ENCODE measurements at places on chromosomes 11 and 22. TPM values are rescaled to one million over a fixed set of nuclear protein-coding genes. Genes with fewer than 3 reads are reported as not detected.

MPZL2 gene
- 5.5 TPM for total RNA-seq

GTSE1 gene
- 27.4 TPM for total RNA-seq

ALDH3B2 gene
- total RNA-seq: not detected

CCDC81 gene
- total RNA-seq: 0.44 TPM

RAPSN gene
- total RNA-seq: 0.79 TPM

GRAMD1B gene
- 27.9 TPM for total RNA-seq

TRIM48 gene
- not detected for total RNA-seq

DNA sequence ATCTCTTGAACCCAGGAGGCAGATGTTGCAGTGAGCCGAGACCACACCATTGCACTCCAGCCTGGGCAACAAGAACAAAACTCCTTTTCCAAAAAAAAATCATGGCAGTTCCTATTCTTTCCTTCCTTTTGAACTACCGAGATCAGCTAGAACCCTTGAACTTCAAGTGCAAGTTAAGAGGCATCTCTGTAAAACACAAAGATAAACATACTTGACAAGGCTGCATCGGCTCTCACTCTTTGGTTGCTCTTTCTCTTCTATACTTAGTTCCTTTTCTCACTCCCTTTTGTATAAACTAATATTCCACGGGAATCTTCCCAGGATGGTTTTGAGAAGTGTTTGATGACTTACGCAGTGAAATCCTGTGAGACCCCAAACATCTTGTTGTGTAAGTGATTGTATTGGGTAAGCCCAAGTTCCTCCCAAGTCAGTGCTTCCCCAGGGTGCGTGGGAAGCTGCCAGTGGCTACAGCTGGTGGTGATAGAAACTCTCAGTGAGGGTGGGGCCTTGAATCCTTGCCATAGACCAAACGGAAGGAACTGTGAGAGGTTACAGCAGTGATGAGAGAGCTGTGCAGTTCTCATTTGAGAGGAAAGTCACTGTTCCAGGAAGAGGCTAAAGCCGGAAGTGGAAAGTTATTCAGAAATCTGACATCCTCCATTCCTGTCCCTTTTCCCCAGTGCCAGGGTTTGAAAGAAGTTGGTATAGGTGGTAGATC, 24.1 kb upstream of the CDC42EP2 start:
- H3K27me3 ChIP-seq: no peaks in the 10 kb centered on the region
- H3K36me3 ChIP-seq: peaks cover 20% of the 10 kb centered on the region
- no peaks in the 10 kb centered on the region for H3K4me1 ChIP-seq
- H3K27ac ChIP-seq: no peak overlapping the region

DNA sequence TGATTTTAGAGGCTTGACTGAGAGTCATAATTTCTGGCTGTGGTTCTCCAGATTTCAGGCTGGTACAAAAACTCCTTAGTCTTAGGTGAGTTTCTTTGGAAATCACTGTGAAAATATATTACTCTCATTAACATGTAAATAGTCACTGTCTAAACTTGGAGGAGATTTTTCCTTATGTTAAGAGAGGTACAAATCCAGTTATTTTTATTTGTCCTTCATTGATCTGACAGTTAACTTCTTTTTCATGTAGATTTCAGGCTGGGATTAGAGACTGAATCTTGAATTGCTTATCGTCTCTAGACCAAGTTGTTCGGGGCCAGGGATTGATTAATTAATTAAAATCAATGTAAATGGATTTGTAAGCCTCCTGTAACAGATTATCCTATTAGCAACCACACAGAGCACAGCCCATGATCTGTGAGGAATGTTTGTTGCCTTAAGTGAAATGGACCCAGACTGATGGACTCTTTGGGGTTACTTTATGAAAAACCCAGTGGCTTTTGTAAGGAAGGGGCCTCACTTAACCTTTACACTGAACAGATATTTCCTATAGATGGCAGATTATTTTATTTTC, 21.1 kb downstream of the TEAD1 start:
- peaks cover 8% of the 10 kb centered on the region for H3K27me3 ChIP-seq
- DNase-seq: no peak
- H3K36me3 ChIP-seq: no peaks in the 10 kb centered on the region
- H3K27ac ChIP-seq: no peak overlapping the region

DNA sequence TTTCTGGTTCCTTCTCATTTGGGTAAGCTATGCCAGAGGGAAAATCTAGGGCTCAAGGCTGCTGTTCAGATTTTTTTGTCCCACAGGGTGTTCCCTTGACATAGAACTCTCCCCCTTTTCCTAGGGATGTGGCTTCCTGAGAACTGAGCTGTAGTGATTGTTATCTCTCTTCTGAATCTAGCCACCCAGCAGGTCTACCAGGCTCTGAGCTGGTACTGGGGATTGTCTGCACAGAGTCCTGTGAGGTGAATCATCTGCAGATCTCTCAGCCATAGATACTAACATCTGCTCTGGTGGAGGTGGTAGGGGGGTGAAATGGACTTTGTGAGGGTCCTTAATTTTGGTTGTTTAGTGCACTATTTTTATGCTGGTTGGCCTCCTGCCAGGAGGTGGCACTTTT, 167.3 kb upstream of the PGR start:
- DNase-seq: no peak
- no peaks in the 10 kb centered on the region for H3K36me3 ChIP-seq
- no peaks in the 10 kb centered on the region for H3K27me3 ChIP-seq
- H3K4me3 ChIP-seq: no peak overlapping the region
- H3K27ac ChIP-seq: no peak overlapping the region

- H3K27me3 ChIP-seq: no peaks in the 10 kb centered on the region
- H3K36me3 ChIP-seq: no peaks in the 10 kb centered on the region
Measured at GRCh38 chr11:83006877-83007330, 64.8 kb downstream of the RAB30 start.

DNA sequence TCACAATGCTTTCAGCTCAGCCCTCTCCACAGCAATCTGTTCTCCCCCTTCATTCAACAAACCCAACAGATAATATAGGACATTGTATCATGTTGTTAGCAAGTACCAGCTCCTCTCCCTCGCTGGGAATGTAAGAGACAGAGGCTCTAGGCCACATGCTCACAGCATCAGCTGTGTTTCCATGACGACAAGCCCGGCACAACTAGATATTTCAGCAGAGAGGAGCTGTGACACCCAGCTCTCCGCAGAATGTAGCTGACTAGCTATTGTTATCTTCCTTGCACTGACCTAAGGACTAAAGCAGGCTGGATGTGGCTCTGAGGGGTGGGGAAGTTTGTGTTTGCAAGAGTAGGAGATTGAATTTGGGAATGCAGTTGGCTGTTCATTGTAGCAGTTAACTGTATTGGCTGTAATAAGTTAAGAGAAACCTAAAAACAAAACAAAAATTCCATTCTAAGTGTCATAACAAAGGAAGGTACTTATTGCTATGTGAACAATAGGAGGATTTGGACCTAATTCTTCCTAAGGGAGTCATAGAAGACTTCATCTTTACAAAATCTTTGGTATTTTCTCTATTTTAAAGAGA, 28.0 kb upstream of the RRAS2 start:
- H3K36me3 ChIP-seq: no peaks in the 10 kb centered on the region
- no peak for DNase-seq
- H3K4me1 ChIP-seq: no peaks in the 10 kb centered on the region
- no peak overlapping the region for H3K27ac ChIP-seq
- no peak overlapping the region for H3K4me3 ChIP-seq
- no peaks in the 10 kb centered on the region for H3K27me3 ChIP-seq

- peaks cover 68% of the 10 kb centered on the region for H3K4me1 ChIP-seq
- H3K27ac ChIP-seq: no peak overlapping the region
- no peak overlapping the region for H3K4me3 ChIP-seq
- H3K27me3 ChIP-seq: no peaks in the 10 kb centered on the region
- H3K36me3 ChIP-seq: peaks cover 8% of the 10 kb centered on the region
Measured at GRCh38 chr11:65432100-65432650, 9.6 kb downstream of the NEAT1 start.

DNA sequence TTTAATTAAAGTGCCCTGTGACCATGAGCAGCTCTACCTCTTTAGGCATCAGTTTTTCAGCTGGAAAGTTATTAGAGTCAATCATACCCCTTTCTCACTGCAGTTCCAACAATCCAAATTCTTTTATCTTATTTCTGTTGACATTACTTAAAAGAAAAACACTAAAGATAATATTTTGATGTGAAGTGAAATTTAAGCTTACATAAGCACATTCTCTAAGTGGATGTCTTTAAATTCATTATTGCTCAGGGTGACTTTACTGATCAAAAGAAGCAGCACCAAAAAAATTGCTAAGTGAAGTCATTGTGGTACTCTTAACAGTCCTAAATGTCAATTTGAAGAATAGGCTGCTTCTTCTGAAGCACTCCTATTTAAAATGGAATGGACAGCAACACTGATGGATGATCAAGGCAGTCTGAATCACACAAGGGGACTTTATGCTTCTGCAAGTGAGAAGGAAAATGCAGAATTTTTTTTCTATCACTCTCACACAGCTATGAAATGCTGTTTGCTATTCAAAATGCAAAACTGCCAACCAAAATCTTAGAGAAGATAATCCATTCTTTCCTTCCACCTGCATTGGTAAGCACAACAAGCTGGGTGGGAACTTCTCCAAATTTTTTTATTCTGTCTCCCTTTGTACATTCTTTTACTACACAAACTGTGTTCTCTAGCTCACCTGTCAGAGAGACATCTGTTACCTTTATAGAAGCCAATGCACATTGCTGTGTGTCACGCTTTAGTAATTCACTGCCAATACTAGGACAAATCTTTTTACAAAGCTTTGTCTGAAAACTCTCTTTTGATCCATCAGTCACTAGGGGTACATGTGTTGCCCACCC, 179.9 kb downstream of the GRIA4 start:
- DNase-seq: no peak

DNA sequence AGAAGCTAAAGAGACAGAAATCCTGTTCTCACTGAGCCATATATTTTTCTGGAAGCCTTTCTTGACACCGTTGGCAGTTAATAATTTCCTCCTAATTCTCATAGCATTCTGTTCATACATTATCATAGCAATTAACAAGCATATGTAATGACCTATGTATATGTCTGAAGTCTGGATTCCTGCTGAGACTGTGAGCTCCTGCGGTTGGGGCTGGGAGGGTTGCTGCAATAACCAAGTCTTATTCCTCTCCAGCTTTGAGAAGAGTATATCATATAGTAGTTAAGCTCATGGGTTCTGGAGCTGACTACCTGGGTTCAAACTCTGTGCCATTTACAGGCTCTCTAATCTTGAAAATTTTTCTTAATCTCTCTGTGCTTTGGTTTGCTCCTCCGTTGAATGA, 175.2 kb downstream of the MAML2 start:
- H3K4me1 ChIP-seq: peaks cover 9% of the 10 kb centered on the region
- DNase-seq: no peak
- H3K36me3 ChIP-seq: no peaks in the 10 kb centered on the region

GRCh38 chr22:41875531-41876270, 39.2 kb downstream of the SHISA8 start:
- H3K27ac ChIP-seq: no peak overlapping the region
- DNase-seq: no peak
- H3K4me1 ChIP-seq: no peaks in the 10 kb centered on the region
- H3K4me3 ChIP-seq: no peak overlapping the region
- H3K27me3 ChIP-seq: no peaks in the 10 kb centered on the region
- peaks cover 40% of the 10 kb centered on the region for H3K36me3 ChIP-seq

DNA sequence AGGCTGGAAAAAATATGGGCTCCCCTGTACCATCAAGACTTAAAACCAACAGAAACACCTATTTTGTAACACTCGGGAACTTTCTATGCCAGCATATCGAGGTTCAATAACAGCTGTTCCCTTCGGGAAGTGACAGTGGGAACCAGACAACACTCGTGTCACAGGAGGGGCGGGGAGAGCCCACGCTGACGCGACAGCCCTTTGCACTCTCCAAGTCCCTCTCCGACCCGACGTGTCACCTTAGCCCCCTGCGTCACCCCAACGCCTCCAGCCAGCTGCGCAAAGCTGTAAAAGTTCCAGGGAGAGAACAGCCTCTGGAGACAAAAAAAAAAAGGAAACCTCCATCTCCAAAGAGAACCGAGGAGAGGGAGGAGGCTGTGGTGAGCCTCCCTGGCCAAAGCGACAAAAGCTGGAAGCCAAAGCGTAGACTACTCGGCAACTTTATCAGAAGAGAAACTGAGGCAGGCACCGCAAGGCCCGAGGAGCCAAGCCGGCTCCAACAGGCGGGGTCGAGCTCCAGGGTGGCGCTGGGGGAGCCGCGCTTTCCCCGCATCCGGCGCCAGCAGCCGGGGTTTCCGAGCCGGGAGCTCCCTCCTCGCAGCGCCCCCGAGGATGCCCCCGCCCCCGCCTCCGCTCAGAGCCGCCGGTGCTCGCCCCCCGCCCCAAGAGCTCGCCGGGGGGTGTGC, 751 bp downstream of the ARFGAP3 start:
- H3K36me3 ChIP-seq: no peaks in the 10 kb centered on the region
- peak; percentile 57 for DNase-seq
- peaks cover 8% of the 10 kb centered on the region for H3K4me1 ChIP-seq

- no peak overlapping the region for H3K27ac ChIP-seq
- H3K27me3 ChIP-seq: no peaks in the 10 kb centered on the region
- H3K4me3 ChIP-seq: no peak overlapping the region
Measured at GRCh38 chr11:11027288-11027687, 169.4 kb upstream of the ZBED5 start.

- H3K27me3 ChIP-seq: no peaks in the 10 kb centered on the region
- H3K27ac ChIP-seq: no peak overlapping the region
- no peaks in the 10 kb centered on the region for H3K4me1 ChIP-seq
- H3K4me3 ChIP-seq: no peak overlapping the region
- DNase-seq: no peak
- no peaks in the 10 kb centered on the region for H3K36me3 ChIP-seq
Measured at GRCh38 chr11:60485987-60486386, 6.6 kb upstream of the MS4A12 start.

DNA sequence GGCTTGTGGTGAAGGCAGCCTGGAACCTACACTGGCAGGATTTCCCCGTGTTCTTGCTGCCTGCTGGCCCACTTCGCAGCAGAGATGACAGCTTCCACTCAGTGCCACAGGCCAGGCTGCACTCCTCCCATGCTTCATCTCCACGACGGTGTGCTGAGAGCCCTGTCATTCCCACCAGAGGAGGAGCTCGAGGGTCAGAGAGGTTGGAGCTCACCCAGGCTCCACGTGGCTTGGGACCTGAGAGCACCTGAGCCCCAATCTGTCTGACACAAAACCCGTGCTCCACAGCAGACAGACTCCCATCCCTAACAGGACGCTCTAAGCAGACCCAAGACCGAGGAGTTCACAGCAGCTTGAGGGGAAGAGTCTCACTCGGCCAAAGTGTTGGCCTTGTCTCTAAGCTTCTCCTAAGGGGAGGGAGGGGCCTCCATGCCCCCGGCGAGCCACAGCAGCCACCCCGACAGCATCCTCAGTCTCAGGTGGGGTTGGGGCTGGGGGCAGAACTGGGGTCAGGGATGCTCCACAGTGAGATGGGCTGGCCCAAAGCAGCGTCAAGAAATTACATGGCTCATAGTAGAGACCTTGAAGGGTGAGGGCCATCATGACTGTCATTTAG, 10.7 kb downstream of the LRFN4 start:
- no peak overlapping the region for H3K27ac ChIP-seq
- peaks cover 9% of the 10 kb centered on the region for H3K4me1 ChIP-seq
- H3K27me3 ChIP-seq: no peaks in the 10 kb centered on the region
- no peak overlapping the region for H3K4me3 ChIP-seq

GRCh38 chr11:128470081-128470480, 117.3 kb downstream of the ETS1 start:
- H3K36me3 ChIP-seq: peaks cover 71% of the 10 kb centered on the region
- H3K4me1 ChIP-seq: peaks cover 99% of the 10 kb centered on the region
- no peaks in the 10 kb centered on the region for H3K27me3 ChIP-seq
- no peak for DNase-seq
- peak overlapping the region; percentile 56 for H3K27ac ChIP-seq
- no peak overlapping the region for H3K4me3 ChIP-seq

All from CD8-positive, alpha-beta memory T cell (primary cell).